GM12878 (cell line): ENCODE measurements at places on chromosomes 2 and 18. TPM values are rescaled to one million over a fixed set of nuclear protein-coding genes. Genes with fewer than 3 reads are reported as not detected.

GRCh38 chr2:172555522-172556283, at the start of gene PDK1:
Gene PDK1 (plus strand): TSS chr2:172556090. CDS start chr2:172556151, 61 bp downstream.
- no peaks in the 10 kb centered on the region for H3K27me3 ChIP-seq
- peaks cover 6% of the 10 kb centered on the region for H3K4me1 ChIP-seq
- H3K36me3 ChIP-seq, result peaks cover 7% of the 10 kb centered on the region

Gene FAHD2B
- 18.3 and 21.2 TPM in 2 replicates for polyA plus RNA-seq

Gene RGPD3
- polyA plus RNA-seq, result 0.03 and 0.09 TPM in 2 replicates

Gene C2orf66
- polyA plus RNA-seq, result not detected in 2 replicates

DNA sequence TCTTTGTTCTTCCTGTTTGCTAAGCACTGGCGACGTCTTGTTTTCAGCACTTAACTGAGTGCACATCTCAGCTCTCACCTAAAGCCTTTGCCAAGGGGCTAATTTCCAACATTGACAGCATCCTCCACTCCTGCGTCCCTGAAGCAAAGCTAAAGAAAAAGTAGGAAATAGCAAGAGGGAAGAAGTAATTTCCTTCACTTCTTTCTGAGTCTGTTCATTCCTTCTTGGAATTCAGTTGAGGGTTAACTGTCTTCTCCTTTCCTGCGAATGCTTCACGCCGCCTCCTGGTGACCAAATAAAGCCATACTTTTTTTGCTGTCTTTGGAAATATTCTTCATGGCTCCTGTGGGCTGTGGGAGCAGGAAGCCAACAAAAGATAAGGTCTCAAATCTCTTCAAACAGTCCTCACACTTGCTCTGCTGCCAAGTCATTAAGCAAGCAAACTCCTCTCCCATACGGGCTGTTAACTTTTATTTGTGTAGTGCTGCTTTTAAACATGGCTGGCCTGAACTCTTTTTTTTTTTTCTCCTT, 100.9 kb downstream of the DPP10 start:
- H3K27ac ChIP-seq, result no peak overlapping the region
- DNase-seq, result no peak
- no peaks in the 10 kb centered on the region for H3K27me3 ChIP-seq
- H3K36me3 ChIP-seq, result no peaks in the 10 kb centered on the region

Gene SLC9A4
- polyA plus RNA-seq, result not detected in 2 replicates

DNA sequence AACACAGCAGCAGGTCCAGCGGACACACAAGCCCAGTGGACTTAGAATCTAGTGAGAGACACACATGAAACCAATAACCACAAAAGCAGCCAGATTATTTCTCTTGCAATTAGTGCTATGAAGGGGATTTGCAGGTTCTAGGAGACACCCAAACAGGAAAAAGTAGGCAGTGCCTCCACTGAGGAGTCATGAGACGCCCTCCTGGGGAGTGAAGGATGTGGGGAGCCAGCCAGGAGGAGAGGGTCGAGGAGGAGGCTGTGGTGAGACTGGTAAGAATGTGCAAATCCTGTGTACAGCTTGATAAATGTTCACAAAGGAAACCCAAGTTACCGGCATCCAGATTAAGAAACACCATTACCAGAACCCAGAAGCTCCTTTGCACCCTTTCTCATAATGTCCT, 2.7 kb upstream of the CAPN13 start:
- no peaks in the 10 kb centered on the region for H3K4me1 ChIP-seq
- no peak for DNase-seq

Gene POTEC
- polyA plus RNA-seq, result not detected in 2 replicates

DNA sequence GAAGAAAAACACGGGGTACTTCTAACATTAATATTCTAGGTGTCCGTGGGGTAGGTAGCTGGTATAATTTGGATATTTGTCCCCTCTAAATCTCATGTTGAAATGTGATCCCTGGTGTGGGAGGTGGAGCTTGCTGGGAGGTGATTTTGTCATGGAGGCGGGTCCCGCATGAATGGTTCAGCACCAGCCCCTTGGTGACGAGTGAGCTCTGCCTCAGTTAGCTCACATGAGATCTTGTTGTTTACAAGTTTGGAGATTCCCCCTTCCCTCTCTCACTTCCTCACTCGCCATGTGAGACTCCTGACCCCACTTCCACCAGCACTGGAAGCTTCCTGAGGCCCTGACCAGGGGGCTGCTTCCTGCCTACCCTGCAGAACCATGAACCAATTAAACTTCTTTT, 35.4 kb upstream of the DNER start:
- no peaks in the 10 kb centered on the region for H3K27me3 ChIP-seq
- no peaks in the 10 kb centered on the region for H3K4me1 ChIP-seq

DNA sequence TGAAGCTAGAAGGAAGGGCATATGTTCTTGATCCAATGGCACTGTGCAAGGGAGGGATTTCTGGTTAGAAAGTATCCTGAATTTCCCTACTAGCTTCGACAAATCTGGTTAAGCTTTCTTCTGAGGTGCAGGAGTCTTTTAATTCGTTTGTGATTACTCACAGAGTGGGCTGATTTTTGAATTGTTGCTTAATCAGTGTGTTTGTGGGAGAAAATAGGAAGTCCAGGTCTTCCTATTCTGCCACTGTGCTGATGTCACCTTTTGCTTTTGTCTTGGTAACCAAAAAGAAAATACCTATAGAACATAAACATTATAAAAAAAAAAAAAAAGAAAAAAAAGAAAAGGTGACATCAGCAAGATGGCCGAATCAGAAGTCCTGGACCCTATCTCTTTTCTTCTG, 1008.6 kb downstream of the TSN start:
- DNase-seq, result no peak
- no peak overlapping the region for H3K27ac ChIP-seq
- H3K27me3 ChIP-seq, result no peaks in the 10 kb centered on the region
- H3K4me3 ChIP-seq, result no peak overlapping the region
- H3K4me1 ChIP-seq, result no peaks in the 10 kb centered on the region
- H3K36me3 ChIP-seq, result no peaks in the 10 kb centered on the region

- H3K4me3 ChIP-seq, result peak within 1 kb of the TSS; percentile 32; the same call in 1 of the 2 replicates
- peaks cover 2% of the 10 kb centered on the region; the same call in 1 of the 2 replicates for H3K27me3 ChIP-seq
- peaks cover 16% of the 10 kb centered on the region for H3K4me1 ChIP-seq
- no peaks in the 10 kb centered on the region for H3K36me3 ChIP-seq
- no peak for DNase-seq
- H3K27ac ChIP-seq, result no peak within 1 kb of the TSS
Observed at GRCh38 chr18:79395761-79396404, at the start of gene NFATC1. Gene NFATC1 (plus strand): TSS chr18:79395930. CDS start chr18:79396225, 295 bp downstream.

- no peaks in the 10 kb centered on the region for H3K27me3 ChIP-seq
- no peaks in the 10 kb centered on the region for H3K4me1 ChIP-seq
- no peak overlapping the region for H3K4me3 ChIP-seq
- no peak for DNase-seq
- 0 out of 2 replicates have a peak, but pooled peaks cover 3% of the 10 kb centered on the region for H3K36me3 ChIP-seq
Observed at GRCh38 chr2:230162981-230163380, 56.8 kb downstream of the SP110 start.

GRCh38 chr2:174499371-174499770, 12.5 kb upstream of the GPR155 start:
- no peaks in the 10 kb centered on the region for H3K4me1 ChIP-seq
- no peak overlapping the region for H3K27ac ChIP-seq
- H3K27me3 ChIP-seq, result no peaks in the 10 kb centered on the region
- no peak overlapping the region for H3K4me3 ChIP-seq
